Activated T-helper 1 cell treated with Interleukin-2 at 50 U/mL for 16 hours (primary cell): ENCODE measurements at places on chromosomes 12 and 14.

- DNase-seq: no peak
Measured at GRCh38 chr12:9052610-9053009, 63.1 kb downstream of the A2M start.

GRCh38 chr14:64510825-64511671 is 6.5 kb downstream of the ZBTB1 start:
- DNase-seq: peak; percentile 33

- DNase-seq: no peak
Measured at GRCh38 chr12:3135522-3136461, 58.6 kb downstream of the TSPAN9 start.

DNA sequence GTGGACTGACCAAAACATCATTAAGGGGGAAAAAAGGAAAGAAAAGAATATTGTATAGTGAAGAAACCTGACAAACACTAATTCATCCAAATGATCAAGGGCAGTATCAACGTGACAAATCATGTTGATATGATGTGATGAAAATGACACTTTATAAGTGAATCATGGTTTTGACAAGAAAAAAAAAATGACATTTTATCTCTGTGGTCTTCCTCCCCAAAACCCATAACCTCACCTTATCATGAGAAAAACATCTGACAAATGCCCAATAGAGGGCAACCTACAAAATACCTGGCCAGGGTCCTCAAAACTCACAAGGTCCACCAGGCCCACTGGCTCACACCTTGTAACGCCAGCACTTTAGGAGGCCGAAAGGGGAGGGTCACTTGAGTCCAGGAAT is 13.8 kb downstream of the TMED10 start:
- DNase-seq: no peak

DNA sequence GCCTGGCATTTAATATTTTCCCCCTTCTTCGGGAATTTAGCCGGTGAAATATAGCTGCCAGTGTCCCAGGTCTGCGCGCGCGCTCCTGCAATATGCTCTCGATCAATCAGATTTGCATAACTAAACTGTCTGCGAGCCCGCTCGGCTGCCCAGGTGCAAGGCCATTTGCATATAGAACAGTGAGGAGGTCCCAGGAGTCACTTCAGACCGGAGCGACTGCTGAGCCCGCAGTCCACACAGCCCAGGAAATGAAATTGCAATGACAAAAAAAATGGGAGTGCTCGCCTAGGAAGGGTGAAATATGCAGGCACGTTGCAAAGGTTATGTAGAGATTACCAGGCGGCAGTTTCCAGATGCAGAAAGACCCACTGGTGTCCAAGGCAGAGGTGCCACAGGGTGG is 228.5 kb downstream of the VRK1 start:
- no peak for DNase-seq

DNA sequence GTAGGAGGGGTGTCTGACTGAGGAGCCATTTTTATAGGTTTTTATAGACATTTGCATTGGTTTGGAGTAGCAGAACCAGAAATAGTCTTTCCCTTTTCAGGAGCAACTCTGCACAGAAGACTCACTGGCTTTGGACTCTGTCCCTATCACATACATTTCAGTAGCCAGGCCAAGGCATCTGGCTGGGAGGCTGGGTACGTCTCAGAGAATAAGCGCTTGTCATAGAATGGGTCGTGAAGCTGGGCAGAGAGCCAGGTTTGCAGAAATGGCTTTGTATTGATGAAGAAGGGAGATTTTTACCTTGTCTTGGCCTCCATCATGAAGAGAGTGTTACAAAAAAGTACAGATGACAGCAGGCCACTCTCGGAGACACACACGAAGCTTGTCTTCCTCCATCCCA is 98.6 kb downstream of the CACNA1C start:
- no peak for DNase-seq

DNA sequence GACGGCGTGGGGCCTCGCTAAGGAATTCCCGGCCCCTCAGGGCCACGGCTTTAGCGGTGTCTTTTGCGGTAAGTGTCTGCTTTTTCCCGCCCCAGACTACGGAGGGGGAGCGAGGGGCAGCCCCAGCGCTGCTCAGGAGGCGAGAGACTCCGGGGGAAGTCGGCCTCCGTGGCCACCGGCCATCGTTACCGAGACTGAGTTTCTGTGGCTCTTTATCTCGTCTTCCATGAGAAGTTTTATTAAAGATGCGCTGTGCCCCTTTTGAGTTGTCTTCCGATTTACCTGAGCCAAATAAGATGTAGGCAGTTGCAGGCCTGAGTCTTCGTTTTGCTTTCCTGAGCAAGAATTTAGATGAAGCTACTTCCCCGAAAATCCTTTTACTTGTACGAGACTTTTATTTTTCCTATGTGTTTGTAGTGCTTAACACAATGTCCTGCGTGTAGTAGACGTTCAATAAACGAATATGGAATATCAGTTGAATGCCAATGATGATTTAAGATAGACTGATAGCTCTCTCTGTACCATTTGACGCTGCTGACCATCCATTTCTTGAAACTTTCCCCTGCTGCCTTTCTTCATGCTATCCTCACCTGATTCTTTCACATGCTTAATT is 462 bp downstream of the SRP54 start:
- DNase-seq: no peak

GRCh38 chr12:122614839-122615238 is 87.8 kb downstream of the KNTC1 start:
- DNase-seq: no peak
